ENCODE measurements at places on chromosomes 5 and 9. TPM values are rescaled to one million over a fixed set of nuclear protein-coding genes. Genes with fewer than 3 reads are reported as not detected.

Gene SLC45A2
- total RNA-seq, result 0.33 TPM

Gene MYOT
- not detected for total RNA-seq

Gene WDR70
- total RNA-seq, result 78.2 TPM

Gene TMEM215
- not detected for total RNA-seq

Gene ROPN1L
- 7.1 TPM for total RNA-seq

Gene NOTCH1
- total RNA-seq, result 39.2 TPM

Gene MZB1
- total RNA-seq, result 0.50 TPM

Gene SLC6A19
- total RNA-seq, result not detected

Gene IFNK
- total RNA-seq, result not detected

Gene ORM1
- total RNA-seq, result not detected

Gene ORM2
- not detected for total RNA-seq

Gene N4BP3
- total RNA-seq, result 1.1 TPM

Gene MARCOL
- not detected for total RNA-seq

Gene KIAA0825
- 1.9 TPM for total RNA-seq

Gene FOXD4
- total RNA-seq, result not detected

All from PC-9 (cell line).